ENCODE measurements at places on chromosomes 7 and 10.

DNA sequence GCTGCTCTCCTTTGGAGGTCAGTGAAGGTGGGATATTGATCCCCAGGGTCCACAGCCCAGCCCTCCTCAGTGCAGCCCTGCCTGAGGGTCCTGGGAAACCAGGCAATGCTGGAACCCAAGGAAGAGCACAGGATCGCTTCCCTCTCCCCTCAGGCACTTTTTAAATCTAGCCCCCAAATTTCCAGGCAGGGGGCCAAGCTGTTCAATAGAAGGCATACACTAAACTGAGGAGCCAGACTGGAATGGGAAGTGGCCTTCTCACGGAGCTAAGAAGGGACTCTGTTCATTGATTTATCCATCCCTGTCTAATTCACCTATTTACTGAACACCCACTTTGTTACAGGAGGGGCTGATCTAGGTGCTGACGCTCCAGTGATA, 60.3 kb downstream of the GLI3 start:
- no peak for DNase-seq

GRCh38 chr10:7667262-7668141, 736 bp upstream of the ITIH5 start:
- DNase-seq = no peak

GRCh38 chr10:29861811-29862505, 197.4 kb downstream of the JCAD start:
- DNase-seq = peak; percentile 86

- no peak for DNase-seq
These were observed 404.5 kb upstream of the ANKRD30A start for GRCh38 chr10:36720895-36721294.

DNA sequence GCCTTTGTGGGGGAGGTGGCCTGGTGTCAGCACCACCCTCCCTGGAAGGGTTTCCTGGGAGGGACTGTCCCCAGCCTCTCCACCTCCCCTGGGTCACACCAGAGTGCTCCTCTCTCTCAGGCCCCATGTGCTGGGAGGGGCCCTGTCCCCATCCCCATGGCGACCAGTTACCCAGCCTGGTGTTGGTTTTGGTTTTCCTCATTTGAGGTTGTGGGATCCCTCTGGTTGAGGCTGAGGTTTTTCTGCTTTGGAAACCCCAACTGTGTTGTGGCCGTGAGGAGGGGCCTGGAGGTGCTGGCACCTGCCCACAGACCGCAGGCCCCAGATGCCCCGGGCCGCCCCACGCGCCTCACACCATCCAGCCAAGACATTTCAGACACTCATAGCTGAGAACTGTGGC, 106.3 kb downstream of the GRK5 start:
- DNase-seq = no peak

- DNase-seq = no peak
These were observed 180.5 kb downstream of the TAX1BP1 start for GRCh38 chr7:27920281-27920946.
